Brain (organoid and tissue), 16 donors: ENCODE measurements at places on chromosomes 2 and 18.

DNA sequence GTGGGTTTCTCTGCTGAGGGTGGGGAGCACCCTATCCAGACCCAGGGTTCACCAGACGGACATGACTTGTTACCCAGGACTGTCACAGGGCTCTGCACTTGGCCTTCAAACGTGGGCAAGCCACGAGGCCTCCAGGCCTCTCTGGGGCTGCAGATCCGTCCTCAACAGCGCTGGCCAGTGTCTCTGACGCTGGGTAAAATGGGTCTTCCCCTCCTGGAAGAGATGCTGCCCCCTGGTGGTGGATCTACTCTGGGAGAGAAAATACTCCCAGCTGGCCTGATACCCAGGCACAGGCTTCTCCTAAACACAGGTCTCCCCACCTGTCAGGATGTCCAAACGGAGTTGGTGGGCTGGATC is 3.7 kb downstream of the GPR17 start:
- DNase-seq = no peak

- DNase-seq = no peak
Observed at GRCh38 chr2:155250800-155251199, 552.3 kb downstream of the KCNJ3 start.

DNA sequence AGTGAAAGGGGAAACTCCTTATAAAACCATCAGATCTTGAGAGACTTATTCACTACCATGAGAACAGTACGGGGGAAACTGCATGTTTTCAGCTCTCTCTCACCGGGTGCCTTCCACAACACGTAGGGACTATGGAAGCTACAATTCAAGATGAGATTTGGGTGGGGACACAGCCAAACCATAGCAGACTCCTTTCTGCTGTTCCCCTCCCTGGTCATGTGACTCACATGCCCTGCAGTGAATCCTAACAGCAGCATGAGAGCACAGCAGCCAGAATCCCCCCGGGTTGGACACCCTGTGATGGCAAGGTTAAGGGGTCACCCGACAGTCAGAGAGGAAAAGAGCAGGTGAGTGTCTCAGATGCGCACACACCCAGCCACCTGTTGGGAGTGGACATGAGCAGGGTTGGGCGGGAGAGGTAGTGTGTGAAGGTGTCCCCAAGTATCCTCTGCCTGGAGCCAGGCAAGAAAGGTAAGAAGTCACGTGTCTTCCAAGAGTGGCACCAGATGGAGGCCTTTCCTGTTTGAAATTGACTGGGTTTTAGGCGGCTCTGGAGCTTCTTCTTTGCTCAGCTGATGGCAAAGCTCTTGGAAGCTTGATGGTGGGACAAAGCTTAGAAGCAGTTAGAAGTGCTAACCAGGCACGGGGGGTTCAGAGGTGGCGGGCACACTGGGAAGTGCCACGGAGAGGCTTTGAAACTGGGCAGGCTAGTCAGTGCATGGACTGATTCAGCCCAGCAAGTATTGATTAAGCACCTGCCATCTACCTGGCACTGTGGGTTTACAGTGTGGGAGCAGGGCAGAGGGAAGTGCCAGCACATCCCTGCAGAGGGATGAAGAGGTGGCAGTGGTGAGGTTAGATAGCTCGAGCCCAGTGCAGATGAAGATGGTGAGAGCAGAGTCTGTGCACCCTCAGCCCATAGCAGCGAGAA is 68.7 kb downstream of the RHOB start:
- DNase-seq = no peak

GRCh38 chr2:136008205-136008865 is 22.9 kb upstream of the DARS1 start:
- no peak for DNase-seq

DNA sequence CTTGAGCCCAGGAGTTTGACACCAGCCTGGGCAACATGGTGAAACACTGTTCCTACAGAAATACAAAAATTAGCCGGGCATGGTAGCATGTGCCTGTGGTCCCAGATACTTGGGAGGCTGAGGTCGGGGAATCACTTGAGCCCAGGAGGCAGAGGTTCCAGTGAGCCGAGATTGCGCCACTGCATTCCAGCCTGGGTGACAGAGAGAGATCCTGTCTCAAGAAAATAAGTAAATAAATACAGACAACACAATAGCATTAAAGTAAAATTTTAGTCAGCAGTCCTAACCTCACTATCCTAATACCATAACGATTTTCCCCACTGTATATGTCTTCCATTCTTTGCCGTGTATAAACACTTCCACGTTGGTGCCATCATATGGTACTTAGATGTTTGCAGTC is 83.0 kb upstream of the MBOAT2 start:
- no peak for DNase-seq

DNA sequence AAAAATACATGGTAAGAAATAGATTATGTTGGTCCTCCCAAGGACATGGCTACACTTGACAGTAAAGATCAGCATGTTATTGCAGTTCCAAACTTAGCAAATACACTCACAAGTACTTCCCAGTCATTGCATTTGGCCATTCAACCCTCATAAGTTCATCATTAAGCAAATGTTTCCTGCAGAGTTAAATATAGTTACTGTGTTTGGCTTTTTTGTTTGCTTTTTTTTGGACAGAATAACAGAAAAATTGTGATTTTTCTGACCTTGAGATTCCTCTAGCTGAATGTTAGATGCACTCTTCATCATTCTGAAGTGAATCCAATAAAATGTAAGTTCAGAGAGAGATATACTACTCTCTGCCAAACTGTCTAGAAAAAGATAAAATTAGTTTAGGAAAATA is 295.3 kb downstream of the GPD2 start:
- no peak for DNase-seq

- DNase-seq = no peak
Observed at GRCh38 chr18:32899819-32900218, 127.0 kb upstream of the KLHL14 start.

GRCh38 chr18:34859496-34859895 is 149.4 kb downstream of the DTNA start:
- no peak for DNase-seq
